ENCODE measurements at places on chromosomes 5 and 9.

- DNase-seq: no peak
Observed at GRCh38 chr5:54848581-54848980, 136.8 kb downstream of the ESM1 start.

DNA sequence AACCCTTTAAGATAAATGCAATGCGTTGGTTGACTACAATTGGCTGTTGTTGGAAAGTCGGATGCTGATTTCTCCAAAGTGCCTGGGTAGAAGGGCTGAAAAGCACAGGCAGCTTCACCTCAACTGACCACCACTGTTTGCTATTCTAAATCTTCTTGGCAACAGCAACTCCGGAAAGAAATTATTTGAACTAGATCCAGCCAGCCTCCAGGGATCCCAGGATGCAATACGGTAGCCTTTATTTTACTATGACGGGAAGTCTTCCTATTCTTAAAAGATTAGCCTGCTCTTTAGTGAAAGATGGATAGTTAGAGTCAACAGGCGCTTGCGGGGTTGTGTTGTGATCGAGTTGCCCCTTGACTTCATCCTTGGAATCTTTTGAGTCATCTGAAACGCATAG lies 78.6 kb upstream of the KLF9 start:
- no peak for DNase-seq

GRCh38 chr5:27821681-27822080 lies 783.3 kb upstream of the CDH9 start:
- DNase-seq: no peak

GRCh38 chr5:168327451-168327850 lies 36.0 kb downstream of the WWC1 start:
- no peak for DNase-seq

GRCh38 chr5:100800562-100800961 lies 102.5 kb downstream of the ST8SIA4 start:
- DNase-seq: no peak

DNA sequence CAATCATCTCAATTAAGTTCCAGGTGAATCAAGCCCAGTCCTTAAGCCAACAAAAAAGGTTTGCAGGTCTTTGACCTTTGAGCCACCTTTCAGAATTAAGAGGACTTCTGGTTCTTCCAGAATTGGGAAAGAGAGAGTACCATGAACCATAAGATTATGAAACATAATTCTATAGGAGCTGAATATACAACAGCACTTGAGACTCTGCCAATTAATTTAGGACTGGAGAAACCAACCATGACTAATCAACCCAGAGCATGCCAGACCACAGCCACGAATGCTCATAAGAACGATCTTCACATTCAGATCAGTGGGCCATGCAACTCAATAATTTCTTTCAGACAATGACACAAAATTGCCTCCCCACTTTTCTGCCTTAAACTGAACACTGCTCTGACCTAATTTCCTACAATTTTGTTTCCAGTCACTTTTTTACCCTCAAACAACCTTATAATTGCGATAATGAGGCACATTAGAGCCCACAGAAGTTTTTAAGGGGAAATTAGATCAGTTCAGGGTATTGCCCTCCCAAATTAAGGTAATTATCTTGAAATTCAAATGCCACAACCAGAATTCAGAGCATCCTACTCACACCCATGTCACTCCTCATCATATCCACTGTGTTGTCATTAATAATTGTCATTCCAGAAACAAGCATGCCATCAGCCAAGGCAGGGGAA lies 213.4 kb downstream of the ATPSCKMT start:
- DNase-seq: peak; percentile 14

- peak; percentile 77 for DNase-seq
Observed at GRCh38 chr9:128191406-128192046, at the start of gene CIZ1. Gene CIZ1, minus strand, starts transcription at chr9:128191572. Its CDS starts 715 bp downstream, at chr9:128190857.

DNA sequence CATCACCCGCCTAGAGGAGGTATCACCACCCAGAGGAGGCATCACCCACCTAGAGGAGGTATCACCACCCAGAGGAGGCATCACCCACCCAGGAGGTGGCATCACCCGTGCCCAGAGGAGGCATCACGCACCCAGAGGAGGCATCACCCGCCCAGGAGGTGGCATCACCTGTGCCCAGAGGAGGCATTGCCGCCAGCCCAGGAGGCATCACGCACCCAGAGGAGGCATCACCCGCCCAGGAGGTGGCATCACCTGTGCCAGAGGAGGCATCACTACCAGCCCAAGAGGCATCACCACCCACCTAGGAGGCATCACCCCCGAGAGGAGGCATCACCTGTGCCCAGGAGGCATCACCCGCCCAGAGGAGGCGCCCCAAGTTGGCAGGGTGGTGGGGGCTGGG lies 2.6 kb downstream of the NOTCH1 start:
- no peak for DNase-seq

DNA sequence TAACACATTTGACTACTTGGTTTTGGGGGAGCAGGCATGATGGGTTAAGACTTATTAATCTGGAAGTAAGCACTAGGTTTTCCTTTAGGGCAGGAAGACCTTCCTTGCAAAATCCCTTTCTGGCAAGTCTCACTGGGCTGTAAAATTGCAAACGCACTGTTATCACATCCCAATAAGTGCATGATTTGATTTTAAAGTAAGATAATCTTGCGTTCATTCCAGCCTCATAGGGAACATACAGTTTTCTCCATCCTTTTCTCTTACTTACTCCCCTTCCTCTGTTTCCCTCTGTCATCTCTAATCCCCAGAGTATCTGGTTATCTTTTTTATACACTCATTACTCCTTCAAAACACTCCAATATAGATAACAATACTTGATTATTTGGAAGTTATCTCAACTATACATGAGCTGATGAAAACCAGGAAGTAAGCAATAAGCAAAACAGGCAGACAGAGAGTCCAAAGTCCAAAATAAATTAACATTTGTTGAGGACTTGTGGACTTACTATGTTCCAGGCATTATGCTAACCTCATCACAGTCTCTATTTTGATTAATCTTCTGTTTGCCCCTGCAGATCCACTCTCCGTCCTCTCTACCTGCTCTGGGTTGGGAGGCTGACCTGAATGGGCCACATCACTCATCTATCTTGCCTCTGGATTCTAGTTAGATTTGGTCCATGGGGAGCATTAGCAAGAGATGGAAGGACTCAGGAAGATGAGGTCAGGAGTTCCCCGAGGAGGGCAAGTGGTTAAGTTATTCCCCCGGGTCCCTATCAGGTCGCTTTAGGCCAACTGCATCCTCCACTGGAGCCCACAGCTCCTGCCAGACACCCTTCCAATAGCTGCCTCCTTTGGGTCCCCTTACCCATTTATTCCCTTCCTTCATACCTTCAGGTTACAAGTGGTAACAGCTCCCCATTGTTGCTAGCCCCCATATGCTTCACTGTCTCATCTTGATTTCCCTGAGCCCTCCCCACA lies 60.2 kb downstream of the SLC22A5 start:
- DNase-seq: no peak

DNA sequence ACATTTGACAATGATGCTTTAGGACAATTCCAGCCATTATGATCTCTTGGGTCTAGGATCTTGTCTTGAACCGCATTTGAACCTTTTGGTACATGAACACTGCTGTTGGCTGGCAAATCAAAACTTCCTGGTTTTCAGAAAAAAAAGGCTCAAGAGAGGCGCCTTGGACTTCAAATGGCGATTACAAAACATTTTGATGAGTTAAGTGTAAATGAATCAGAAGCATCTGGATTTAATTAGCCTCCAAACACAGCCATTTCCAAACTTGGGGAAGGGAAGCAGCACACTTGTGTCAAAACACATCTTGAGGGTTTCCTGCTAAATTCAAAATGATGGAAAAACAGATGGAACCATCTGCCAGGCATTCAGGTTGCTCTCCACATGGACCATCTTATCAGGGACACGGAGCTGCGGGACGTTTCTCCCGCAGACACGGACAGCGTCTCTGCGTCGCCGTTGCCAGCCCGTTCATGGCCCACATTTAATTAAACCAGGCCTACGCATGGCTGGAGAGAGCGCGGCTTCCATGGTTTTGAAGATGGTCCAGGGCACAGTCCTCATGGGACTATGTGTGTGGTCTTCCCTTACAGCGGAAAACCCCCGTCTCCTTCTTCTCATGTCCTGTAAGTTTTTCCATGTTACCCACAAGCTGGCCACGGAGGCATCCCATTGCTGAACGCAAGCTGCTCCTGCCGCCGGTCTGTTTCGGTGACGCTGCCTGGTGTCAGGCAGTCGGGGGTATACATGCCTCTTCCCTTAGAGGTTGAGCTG lies 55.8 kb upstream of the PTCH1 start:
- no peak for DNase-seq

DNA sequence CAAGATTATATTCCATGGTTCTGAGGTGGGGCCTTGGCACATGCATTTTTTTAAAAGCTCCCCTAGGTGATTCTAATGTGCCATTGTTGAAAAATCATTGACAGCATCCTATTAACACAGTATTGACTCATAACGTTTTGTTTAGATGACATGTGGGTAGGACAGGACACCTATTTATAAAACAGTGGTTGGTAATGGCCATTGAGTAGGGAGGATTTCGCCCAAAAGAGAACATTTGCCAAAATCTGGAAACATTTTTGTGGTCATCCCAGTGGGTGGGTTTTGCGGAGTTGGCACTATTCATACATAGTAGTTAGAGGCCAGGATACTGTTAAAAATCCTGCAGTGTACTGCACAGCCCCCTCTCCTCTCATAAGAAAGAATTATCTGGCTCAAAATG lies 6.4 kb upstream of the CHD1 start:
- DNase-seq: no peak

DNA sequence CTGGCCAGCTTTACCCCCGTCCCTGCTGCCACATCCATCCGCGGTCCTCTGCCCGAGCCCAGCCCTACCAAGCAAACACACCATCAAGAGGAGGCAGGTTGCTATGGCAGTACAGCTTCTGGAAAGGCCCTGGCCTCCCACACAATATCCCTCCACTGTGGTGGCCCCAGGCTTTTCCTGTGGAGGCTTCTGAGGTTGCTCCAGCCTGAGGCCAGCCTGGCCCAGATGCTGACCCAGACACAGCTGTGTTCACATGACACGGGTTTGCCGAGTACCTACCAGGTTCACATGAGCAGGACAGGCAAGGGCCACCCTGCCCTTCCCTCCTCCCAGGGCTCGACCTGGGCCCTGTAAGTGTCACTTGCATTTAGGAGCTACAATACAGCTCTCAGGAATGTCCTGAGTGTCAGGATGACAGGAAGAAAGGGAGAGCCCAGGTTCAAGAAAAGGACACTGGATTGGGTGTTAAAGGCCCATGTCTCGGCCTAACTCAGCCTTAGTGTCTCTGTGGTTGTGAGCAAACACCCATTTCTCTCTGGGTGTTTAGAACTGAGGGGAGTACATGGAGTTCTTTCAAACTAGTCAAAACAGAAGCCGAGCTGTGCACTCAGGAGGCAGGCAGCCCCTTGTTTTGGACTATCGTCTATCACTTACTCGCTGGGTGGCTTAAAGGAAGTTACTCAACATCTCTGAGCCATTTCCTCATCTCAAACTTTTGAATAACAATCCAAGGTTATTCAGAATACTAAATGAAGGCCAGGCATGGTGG lies 40.2 kb downstream of the NAIF1 start:
- no peak for DNase-seq

DNA sequence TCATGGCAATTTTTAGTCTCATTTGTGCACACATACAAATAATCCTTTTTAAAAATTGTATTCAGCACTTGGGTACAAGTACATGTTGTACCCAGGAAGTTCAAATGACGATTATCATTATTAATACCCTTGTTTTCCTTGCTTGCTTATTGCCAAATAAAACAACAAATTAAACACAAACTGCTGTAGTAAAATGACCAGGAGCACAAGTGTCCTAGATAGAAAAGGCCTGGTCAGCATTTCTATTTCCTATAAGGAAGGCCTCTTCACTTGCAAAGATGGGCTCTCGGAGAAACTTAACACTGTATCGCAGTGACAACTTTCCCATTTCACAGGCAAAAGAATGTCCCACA lies 34.7 kb upstream of the PLPP1 start:
- no peak for DNase-seq

DNA sequence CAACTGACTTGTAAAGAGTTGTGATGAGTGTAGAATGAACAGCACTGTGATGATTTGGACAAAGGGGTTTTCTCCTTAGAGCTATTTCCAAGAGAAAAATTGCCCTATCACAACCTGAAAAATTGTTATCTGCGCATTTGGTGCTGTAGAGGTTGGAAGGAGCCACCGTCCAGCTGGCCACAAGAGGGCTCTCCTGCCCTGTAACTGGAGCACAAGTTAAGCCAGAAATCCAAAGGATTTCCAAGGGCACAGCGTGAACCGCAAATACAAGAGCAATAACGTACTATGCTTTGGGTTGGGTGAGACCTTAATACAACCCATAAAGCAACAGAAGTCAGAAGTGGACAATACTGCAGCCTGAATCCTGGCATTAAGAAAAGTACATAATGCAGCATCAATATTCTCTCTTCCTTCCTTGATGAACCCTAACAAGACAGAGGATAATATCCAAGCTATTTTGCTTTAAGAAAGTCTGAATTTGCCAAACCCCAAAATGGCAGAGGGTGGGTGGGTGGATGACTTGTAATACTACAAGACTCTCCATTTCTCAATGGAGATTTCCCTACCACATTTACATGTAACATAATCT lies 56.8 kb upstream of the SMIM32 start:
- DNase-seq: peak; percentile 38

GRCh38 chr5:44384816-44385215 lies 4.4 kb downstream of the FGF10 start:
- DNase-seq: no peak

DNA sequence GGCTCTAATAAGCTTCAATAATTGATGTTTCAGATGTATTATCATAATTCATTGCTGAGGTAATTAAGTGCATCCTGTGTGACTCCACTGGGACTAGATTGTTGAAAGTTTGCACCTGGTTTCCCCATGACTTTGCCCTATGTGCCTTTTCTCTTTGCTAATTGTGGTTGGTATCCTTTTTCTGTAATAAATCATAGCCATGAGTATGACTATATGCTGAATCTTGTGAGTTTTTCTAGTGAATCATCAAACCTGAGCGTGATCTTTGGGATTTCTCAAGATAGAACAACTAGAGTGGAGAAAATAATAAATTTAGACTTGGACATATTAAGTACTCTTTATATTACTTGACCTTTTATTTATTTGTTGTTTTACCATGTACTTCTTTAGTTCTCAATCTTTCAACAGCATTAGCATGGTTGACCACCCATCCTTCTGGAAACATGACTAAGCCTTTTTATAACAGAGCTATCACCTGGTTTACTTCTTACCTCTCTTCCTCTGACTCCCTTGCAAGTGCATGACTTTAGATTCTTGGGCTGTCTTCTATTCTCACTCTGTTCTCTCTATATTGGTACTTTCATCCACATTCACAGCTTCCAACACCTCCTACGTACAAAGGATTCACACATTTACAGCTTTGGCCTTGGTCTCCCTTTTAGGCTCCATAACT lies 239.6 kb upstream of the TAS2R1 start:
- no peak for DNase-seq

DNA sequence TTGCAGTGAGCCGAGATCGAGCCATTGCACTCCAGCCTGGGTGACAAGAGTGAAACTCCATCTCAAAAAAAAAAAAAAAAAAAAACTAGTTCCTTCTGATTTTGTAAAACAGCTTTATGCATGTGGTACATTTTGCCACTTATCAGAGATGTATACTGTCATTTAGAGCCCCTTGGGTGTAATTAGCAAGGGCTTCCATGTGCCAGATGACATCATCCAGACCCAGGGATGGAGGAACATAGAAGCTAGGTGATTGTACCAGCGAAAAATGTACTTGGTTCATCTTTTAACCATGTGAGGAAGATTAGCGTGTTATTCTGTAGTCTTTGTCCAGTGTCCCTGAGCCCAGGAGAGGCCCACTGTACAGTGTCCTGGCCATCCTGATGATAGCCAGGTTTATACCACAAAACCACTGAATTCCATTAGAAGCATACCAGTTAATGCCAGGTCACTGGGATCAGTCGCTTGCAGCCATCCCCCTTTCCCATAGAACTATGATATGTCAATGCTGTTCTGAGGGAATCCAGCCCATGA lies 239.3 kb upstream of the SGCD start:
- DNase-seq: no peak

Measured in putamen (tissue), 1 donor.